ENCODE measurements at places on chromosomes 2 and 18. TPM values are rescaled to one million over a fixed set of nuclear protein-coding genes. Genes with fewer than 3 reads are reported as not detected.

The ANKRD29 gene
- 14.7 TPM for total RNA-seq

The BOLL gene
- not detected for total RNA-seq

The ABCB6 gene
- 30.9 TPM for total RNA-seq

The FAM110C gene
- not detected for total RNA-seq

The DCDC2C gene
- total RNA-seq, result not detected

All from subcutaneous preadipocyte (primary cell).